ENCODE measurements at places on chromosomes 2 and 18.

- no peak for DNase-seq
Measured at GRCh38 chr2:33136566-33136965, 189.8 kb downstream of the LTBP1 start.

- no peak for DNase-seq
Measured at GRCh38 chr2:205292665-205293295, 389.5 kb upstream of the NRP2 start.

- DNase-seq = no peak
Measured at GRCh38 chr2:189549449-189549832, 31.1 kb downstream of the SLC40A1 start.

- no peak for DNase-seq
Measured at GRCh38 chr2:46171996-46172546, 125.1 kb upstream of the EPAS1 start.

DNA sequence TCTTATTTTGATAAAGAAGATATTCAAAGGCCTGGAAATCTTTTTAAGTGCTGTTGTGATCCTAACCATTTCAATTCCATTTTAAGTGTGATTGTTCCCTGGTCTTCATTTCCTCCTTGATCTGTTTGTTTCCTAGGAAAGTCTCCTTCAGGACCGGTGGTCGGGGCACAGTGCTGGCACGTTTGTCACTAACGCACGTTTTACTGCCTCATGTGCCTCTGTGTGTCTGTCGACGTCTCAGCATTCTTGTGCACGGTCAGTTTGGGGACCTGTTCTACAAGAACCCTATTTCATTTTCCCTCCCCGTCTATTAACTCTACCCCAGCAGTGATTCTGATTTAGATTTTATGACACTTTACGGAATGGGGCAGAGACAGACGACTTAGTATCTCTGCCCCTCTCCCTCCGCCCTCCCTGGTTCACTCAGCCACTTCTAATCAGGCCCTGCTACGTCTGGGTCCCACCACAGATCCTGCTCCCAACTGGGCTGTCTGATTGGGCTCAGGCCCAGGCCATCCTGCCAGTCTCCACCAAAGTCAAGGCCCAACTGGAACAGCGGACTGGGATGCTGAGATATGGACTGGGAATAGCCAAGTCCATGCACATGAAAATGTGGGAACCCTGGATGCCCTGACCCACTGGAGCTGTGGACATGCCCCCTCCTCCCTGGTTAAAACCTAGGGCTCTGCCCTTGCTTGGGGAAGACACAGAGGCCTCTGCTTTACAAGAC lies 95.6 kb downstream of the TWIST2 start:
- no peak for DNase-seq

DNA sequence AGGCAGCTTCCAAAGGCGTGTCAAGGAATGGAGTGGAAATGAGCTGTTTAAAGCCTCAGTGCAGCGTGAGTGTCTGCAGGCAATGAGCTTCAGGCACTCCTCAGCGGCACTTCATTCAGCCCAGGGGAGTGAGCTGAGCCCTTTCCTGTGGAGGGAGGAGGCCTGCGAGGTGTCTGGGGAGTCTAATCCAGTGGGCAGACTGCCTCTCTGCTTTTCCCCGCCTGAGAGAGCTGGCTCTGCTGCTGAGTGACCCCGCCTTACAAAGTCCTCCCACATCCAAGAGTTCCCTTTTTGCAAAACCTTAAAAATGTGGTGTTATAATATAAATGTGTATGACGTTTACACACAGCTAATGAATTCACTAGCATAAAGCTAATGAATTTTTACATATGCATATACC lies 7.0 kb upstream of the LDLRAD4 start:
- no peak for DNase-seq

GRCh38 chr2:155115846-155116245 lies 417.4 kb downstream of the KCNJ3 start:
- DNase-seq = no peak

GRCh38 chr2:25145803-25146202 lies 22.6 kb downstream of the POMC start:
- no peak for DNase-seq

- no peak for DNase-seq
Measured at GRCh38 chr2:218618102-218618860, 10.6 kb downstream of the PLCD4 start.

DNA sequence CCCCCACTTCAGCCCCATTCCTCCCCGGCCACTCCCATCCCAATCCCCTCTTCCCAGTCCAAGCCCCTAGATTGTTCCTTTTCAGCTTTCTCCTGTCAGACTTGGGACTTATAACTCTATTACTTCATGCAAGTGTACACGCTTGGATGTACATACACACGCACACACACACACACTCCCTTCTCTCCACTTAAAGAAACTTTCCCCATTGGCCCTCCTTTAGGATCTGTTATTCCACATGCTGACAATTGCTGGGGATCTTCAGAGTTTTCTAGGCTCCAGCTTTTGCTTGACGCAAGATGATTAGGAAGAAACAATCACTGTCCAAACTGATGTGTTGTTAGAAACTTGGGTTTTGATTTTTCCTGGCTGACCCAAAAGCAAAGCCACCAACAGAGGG lies 75.4 kb downstream of the CDK15 start:
- DNase-seq = no peak

- DNase-seq = no peak
Measured at GRCh38 chr2:126513033-126513432, 142.9 kb upstream of the GYPC start.

GRCh38 chr2:11368059-11368572 lies 23.7 kb upstream of the ROCK2 start:
- DNase-seq = no peak

DNA sequence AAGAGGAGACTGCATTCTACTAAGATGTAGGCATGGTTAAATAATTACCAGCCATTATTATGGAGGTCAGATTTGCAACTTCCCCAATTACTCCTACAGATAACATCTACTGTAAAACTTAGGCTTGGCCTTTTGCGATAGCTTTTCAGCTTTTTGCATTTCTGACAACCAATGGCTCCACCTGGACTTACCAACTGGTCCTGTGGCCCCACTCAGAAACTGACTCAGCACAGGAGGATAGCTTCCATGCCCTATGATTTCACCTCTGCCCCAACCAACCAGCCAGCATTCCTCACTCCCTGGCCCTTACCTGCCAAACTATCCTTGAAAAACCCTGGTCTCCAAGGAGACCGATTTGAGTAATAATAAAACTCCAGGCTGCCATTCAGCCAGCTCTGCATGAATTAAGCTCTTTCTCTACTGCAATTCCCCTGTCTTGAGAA lies 28.2 kb downstream of the TUBB6 start:
- DNase-seq = no peak

GRCh38 chr2:221097568-221097915 lies 474.6 kb downstream of the EPHA4 start:
- no peak for DNase-seq

- no peak for DNase-seq
Measured at GRCh38 chr18:36628435-36629137, 200.2 kb downstream of the TPGS2 start.

DNA sequence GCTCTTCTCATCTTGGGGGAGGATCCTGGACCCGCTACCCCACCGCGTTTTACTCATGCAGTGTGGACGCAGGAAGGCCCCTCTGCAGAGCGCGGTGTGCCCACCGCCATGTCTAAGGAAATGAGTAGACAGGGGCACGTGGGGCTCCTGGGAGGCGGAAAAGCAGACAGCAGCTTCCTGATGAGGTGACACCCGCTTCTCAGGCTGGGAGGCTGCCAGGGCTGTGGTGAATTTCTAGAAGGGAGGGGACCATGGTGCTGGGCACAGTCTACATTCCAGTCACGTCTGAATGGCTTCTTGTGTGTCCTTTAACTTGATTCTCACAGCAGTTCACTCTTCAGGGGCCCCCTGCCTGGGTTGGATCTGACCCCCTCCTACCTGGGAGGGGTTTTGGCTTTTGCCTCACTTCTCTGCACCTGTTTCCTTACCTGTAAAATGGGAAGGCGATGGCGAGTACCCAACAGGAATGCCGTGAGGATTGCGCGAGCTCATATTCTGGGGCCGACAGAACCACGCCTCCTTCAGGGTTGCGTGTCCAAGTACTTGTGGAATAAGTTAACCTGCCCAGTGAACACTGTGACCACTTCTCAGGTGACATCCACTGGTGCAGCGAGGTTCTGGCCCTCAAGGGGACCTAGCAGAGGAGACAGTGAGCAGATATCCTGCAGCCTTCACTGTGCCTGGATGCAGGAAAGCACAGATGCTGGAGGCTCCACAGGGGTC lies 32.3 kb upstream of the MBP start:
- no peak for DNase-seq

DNA sequence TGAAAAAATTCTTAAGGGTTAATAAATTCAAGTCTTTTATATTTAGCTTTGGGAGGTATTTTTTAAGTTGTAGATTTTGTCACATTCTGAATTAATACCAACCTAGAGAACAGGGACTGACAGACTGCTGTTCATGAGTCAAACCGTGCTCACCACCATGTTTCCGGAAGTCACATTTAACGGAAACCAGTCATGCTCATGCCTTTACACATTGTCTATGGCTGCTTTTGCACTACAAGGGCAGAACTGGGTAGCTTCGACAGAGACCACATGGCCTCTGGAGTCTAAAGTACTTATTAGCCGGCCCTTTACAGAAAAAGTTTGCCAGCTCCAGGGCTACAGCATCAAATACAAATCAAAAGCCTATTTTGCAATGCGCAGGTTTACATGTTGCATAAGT lies 33.3 kb downstream of the LONRF2 start:
- DNase-seq = no peak

DNA sequence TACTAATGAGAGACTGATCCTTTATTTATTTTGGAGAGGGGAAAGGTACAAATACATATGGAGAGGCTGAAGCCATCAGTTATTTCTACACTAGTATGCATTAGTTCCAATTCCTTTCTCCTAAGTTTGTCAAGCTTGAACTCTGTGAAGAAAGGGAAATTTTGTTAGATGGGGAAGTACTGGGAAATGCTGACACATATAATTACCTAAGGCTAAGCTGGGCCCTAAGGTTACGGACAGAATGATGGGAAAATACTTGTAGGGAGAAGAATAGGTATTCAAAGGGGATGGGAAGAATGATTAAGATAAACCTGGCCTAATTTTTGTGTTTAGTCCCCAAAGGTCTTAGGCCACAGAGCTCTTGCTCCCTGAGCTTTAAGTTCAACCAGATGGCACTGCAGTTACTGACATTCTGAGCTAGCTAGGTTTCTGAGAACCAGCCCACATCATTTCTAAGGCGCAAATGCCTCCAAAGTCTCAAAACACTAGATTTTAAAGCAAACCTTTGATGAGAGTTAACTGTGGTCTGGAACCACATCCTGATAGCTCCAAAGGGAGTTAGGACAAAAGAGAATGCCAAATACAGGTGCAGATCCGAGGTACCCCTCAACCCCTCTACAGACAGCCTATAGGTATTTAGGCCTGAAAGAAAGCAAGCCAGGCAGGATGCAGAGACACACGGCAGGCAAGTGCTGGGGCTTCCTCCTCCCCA lies 2.7 kb downstream of the TMEM163 start:
- DNase-seq = no peak

- no peak for DNase-seq
Measured at GRCh38 chr18:32286749-32287148, 96.9 kb downstream of the MEP1B start.

DNA sequence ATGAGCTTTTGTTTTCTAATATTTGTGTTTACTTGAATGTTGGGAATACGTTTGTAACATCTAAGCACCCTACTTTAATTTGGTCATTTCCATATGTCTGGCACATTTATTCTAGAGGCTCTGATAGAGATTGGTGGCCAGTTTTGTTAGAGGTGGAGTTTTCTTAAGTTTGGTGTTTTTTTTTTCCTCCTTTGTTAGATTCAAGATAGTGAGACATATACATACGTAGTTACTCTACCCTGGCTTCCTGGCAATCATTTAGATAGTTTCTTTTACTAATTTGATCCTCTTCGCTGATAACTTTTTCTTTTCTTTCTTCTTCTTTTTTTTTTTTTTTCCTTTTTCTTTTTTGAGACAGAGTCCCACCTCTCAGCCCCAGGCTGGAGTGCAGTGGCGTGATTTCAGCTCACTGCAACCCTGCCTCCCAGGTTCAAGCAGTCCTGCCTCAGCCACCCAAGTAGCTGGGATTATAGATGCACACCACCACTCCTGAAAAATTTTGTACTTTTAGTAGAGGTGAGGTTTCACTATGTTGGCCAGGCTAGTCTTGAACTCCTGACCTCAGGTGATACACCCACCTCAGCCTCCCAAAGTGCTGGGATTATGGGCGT lies 26.6 kb downstream of the SMCHD1 start:
- DNase-seq = no peak

- no peak for DNase-seq
Measured at GRCh38 chr18:78813936-78814710, 165.5 kb upstream of the SALL3 start.

DNA sequence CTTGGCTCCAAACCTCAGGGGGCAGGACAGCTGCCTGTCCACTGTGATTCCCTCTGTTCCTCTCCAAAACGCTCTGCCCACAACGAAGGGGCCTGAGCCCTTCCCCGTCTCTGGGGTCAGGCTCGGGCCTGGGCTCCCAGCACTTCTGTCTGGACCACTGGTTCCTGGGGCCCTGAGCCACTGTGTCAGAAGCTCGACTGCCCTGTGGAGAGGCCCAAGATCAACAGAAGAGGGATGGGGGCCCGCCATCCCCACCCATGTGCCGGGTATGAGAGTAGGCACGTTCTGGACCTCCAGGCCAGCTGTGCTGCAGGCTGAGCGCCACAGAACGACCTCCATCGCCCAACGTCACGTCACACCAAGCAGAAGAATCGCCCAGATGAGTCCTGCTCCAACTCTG lies 119.9 kb upstream of the HS6ST1 start:
- DNase-seq = no peak

DNA sequence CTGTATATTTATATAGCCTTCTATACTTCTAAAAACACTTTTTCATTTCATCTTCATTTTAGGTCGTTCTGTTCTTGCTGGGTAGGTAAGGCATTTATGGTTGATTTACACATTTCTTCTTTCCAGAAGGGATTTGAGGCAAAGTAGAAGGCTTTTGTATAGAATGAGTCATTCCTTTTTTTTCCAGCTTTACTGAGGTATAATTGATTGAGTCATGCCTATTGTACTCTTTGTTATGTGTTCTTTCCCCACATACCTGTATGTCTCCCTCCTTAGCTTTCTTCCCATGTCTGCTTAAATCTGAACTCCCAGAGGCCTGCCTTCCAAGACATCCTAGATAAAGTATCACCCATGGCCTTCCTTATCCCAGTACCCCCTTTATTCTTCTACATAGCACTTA lies 4.8 kb upstream of the CDC42EP3 start:
- no peak for DNase-seq

DNA sequence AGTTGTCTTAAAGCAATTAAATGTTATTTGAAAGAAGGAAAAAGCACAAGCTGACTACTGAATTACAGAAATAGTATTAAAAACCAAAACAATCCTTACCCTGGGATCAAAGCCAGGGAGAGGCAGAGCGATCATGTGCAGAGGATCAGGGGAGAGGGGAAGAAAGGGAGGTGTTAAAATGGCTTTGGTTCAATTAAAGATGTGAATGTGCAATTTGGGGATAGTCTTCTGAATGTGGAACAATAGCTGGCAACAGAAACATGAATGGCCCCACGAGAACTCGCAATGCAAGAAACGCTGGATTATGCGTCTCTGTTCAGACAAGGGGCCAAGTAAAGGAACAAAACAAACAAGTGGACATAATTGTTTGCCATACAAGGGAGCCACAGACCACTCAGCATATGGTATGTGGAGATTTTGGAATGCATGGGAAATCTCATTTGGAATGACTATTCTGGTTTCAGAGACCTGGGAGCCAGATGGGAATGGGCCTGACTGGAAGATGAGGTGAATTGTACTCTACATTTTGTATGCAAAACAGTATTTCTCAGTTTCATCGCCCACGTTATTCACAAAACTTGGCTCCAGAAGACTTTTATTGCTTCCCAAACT lies 155.4 kb downstream of the SLC4A3 start:
- no peak for DNase-seq

GRCh38 chr18:74819433-74820059 lies 221.9 kb downstream of the ZNF407 start:
- DNase-seq = no peak

All from stimulated activated CD4-positive, alpha-beta T cell treated with anti-CD3 and anti-CD28 coated beads, Interleukin-15, amount 100 ng/mL, for 24 hours (primary cell).